CD4-positive, alpha-beta T cell treated with Interleukin-15 for 4 hours (primary cell): ENCODE measurements at places on chromosomes 2 and 18.

DNA sequence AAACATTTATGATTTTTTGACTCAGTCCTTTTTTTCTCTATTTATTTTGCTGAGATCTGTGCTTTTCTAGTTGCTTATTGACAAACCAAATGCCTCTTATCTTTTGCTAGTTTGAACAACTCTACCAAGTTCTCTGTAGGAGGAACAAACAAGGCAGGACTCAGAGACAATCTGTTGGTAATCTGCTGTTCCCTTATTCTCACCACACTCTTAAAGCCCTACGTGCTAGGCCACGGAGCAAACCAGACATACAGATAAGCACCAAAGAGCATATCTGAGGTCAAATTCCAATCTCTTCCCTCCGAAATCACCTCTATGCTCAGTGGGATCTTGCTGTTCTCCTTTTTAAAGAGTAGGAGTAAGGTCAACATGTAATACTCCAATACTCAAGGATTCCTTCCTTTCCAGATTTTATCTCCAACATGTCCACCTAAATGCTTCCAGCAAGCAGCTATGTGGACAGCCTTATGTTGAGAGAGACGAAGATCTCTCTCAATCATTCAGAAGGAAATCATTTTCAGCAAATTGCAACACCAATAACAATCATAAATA is 18.4 kb downstream of the FN1 start:
- DNase-seq = no peak

DNA sequence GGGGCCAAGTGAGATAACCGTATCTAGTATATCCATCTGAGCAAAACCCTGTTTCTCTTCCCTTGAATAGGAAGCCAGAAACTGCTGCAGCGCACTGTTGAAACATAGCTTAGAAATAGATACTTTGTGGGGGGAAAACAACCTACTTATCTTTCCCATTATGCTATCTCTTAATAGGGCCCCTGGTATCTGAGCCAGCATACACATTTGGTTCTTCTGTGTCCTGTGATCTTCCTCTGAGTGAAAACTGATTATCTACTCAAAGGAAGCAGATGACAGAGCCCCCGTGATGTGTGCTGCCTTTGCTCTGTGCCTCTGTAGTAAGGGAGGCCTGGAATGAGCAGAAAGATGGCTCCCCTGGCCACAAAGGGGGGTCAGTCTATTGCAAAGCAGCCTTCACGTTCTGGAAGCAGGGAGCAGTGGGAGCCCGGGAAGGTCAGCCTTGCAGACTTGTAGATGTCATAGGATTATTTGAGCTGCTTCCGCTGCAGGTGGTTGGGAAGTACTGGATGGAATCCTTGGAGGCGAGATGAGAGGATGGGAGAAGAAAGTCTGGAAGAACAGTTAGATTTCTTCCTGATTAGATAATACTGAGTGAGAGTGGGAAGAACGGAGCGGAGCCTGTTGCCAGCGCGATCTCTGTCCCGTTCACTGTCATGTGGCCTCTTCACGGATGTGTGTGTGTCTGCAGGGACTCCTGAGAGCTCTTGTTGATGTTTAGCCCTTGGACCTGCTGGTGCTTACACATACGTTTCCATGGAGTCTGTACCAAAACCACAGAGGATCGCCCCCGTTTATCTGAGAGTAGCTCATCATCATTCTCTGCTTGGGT is 150.1 kb downstream of the AGAP1 start:
- no peak for DNase-seq

DNA sequence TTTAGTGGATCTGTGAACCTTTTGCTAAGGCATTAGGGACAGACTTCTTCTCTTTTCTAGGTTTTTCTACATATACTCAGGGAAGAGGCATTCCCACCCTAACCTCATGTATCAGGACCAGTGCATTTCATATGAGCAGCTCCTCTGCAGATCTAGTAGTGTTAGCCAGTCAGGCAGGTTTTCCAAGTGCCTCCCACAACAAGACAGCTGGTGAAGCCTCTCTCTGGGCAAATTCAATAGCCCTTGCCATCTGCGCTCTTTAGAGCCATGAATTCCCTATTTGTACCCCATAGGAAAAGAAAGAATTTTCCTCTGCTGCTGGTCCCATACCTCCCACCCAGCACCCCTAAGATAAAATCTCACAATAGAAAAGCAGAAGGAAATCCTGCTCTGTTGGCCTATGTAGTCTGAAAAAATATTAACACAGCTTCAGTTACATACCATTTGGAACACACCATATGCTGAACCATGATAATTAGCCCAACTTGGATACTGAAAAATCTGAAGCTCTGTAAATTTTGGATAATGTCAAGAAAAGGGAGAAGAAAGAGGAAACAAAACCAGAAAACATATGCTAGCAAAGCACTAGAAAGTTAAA is 1354.6 kb upstream of the NRXN1 start:
- DNase-seq = no peak

- no peak for DNase-seq
These were observed 135.6 kb upstream of the LGALSL start for GRCh38 chr2:64318476-64318748.

DNA sequence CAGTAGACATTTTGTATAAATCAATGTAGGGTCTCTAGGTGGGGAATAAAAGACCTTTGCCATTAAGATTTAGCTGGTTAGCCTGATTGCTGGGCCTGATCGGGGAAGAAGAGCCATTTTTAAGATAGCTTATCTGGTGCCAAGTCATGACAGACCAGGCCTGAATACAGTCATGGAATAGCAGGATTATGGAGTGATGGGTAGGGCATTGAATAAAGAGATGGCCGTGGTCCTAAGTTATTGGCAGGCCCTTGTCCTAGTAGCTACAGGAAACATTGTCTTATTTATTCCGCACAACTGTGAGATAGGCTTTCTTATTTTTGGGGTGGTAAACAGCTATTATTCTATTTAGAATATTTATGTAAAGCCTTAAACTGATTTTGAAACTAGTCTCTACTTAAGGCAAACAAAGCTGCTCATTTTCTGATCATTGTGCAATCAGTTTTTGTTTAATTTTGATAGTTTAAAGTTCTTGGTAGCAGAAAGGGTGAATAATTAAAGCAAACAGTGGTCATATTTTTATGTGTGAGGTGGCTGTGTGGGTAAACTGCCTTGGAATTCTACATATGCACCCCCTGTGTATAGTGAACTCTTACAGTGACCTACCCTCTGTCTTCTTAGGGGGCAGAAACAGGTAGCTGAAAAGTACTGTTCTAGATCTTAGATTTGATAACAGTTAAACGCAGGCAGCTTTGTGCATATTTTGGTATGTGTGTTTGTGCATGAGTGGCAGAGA is 22.6 kb downstream of the ZNF236 start:
- DNase-seq = no peak

GRCh38 chr2:233013650-233014049 is 594 bp upstream of the NGEF start:
- DNase-seq = no peak

- no peak for DNase-seq
These were observed 7.0 kb upstream of the TYMS start for GRCh38 chr18:650428-650858.

DNA sequence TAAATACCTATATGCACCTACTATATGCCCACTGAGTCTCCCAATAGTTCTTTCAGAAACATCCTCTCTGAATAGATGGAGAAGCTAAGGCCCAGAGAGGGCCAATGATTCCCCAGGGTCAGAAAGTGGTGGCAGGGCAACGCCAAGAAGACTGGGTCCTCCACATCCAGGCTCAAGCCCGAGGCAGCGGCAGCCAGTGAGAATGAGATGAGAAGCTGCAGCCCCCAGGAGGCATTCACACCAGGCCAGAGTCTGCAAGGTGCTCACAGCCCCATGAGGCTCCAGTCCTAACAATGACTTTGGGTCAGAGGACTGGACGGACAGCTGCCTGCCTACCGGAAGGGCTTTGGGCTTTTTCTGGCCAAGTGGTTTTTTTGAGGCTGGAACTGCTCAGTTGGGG is 3.5 kb downstream of the TEX261 start:
- DNase-seq = no peak

GRCh38 chr2:190802129-190802528 is 78.5 kb upstream of the GLS start:
- no peak for DNase-seq

DNA sequence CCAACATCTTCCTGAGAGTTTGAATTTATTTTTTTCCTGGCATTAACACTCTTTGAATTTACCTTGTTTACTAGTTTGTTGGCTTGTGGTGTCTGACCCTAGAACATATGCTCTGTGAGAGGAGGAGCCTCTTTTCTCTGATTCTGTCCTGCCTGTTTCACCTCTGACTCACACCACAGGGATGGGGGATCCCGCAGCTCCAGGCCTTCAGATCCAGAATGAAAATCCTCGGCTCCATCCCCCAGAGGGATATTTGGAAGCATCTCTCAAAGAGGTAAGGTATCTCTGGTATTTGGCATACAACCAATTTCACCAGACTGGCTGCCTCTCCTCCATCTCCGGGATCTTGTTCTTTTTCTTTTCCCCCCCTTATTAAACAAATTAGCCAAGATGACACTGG is 104.7 kb downstream of the GPR39 start:
- DNase-seq = no peak

- DNase-seq = no peak
These were observed 20.1 kb upstream of the PTH2R start for GRCh38 chr2:208386541-208386940.

GRCh38 chr2:237733677-237734300 is 64.8 kb upstream of the RBM44 start:
- DNase-seq = no peak

DNA sequence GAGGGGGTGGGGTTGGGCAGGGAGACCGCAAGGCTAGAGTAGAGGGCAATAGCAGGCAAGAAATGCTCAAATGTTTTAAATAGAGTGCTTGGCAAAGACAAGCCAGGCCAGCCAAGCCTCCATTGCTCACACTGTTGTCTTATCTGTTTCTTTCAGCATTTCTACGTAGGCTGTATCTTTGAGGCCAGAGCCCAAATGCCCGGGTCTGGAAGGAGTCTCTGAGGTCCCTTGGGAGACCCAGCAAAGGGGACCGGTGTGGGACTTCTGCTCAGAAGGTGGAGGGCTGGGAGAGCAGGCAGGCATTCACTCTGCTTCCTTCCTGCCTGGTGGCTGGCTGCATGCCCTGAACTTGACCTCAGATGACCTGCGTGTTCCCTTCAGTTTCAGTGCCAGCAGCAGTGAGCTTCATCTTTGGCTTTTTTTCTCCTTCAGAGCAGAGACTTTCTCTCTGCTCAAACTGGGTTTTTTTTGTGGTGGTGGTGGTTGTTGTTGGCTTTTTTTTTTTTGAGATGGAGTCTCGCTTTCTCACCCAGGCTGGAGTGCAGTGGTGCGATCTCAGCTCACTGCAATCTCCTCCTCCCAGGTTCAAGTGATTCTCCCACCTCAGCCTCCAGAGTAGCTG is 13.7 kb upstream of the TET3 start:
- peak; percentile 45 for DNase-seq

DNA sequence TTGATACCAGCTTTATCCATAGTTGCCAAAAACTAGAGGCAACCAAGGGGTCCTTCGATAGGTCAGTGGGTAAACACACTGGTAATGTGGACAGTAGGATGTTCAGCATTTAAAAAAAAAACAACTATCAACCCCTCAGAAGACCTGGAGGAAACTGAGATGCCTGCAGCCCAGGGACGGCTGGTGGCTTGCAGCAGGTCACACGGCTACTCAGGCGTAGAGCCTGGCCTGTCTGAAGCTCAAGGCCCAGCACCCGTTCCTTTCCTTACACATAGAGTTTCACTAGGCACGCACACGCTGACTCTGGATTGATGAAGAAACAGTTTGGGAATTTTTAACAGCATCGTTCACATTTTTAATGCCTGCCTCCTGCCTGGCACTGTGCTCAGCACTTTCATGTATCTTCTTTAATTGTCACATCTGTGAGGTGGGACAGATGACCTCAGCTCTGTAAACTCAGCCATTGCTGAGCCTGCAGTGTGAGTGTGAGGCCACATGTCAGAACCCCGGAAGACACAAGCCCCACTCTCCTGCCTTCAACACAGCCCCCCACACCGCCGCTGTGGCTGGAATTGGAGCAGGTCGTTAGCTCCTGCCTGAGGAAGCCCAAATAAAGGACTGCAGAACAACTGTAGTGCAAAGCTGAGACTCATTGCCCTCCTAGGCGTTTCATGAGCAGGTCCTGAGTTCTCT is 40.7 kb downstream of the TRAPPC12 start:
- no peak for DNase-seq
